ENCODE measurements at places on chromosomes 2 and 18. TPM values are rescaled to one million over a fixed set of nuclear protein-coding genes. Genes with fewer than 3 reads are reported as not detected.

DNA sequence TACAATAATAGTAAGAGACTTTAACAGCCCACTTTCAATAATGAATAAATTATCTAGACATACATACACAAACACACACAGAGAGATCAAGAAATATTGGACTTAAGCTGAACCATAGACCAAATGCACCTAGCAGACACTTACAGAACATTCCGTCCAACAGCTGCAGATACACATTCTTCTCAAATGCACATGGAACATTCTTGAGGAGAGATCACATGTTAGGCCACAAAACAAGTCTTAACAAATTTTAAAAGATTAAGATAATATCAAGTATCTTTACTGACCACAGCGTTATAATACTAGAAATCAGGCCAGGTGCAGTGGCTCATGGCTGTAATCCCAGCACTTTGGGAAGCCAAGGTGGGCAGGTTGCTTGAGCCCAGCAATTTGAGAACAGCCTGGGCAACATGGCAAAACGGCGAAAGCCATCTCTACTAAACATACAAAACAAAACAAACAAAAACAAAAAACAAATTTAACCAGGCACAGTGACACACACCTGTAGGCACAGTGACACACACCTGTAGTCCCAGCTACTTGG, 7.4 kb downstream of the CERKL start:
- H3K27ac ChIP-seq: no peak overlapping the region
- H3K4me1 ChIP-seq: no peaks in the 10 kb centered on the region
- no peaks in the 10 kb centered on the region for H3K36me3 ChIP-seq
- H3K4me3 ChIP-seq: no peak overlapping the region

DNA sequence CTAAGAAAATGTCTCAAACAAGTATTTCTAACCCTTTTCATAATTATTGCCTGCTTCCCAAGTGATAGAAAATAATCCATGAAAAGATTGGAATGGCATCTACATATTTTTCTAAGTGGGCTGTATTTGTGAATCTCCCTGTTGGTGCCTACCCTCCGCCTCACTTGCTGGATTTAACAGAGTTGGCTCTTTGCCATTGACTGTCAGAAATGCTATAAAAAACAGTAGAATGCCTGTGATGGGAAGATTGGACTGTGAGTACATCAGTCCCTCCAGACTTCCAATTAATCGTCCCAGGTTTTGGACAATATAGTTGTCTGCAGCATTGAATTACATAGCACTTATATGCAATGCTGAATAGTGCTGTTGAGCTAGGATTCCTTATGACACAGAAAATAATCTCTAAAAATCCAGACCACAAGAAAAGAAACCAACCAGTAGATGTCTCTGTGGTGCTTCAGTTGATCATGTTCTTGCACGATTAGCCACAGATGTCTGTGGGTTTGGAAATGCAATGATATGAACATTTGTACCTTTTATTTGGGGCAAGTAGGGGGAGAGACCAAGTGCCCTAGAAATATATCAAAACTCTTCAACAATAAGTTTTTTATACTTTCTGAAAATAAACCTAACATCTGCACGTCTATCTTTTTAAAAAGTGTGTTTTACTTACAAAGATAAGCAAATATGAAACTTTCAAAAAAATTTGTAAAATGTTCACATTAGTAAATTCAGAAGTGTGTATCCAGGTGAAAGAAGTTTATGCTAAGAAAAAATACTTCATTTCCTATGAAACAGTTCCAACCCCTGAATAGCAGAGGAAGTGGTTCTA, 88.5 kb downstream of the DYNAP start:
- no peak for DNase-seq
- no peak overlapping the region for H3K27ac ChIP-seq
- H3K36me3 ChIP-seq: no peaks in the 10 kb centered on the region
- H3K27me3 ChIP-seq: no peaks in the 10 kb centered on the region
- no peak overlapping the region for H3K4me3 ChIP-seq
- H3K4me1 ChIP-seq: no peaks in the 10 kb centered on the region

DNA sequence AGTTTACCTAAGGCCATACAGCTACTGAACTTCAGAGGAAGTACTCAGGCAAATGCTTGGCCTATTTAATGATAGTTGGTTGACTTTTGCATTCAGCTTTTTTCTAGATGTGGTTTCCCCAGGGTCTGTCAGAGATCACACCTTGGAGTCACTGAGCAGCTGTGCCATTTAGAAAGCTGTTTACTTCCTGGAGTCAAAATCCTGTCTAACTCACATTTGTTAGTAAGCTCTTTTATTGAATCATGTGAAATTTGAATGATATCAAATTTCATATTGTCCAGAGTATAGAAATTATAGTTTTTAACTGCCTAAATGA, 7.6 kb upstream of the TRIB2 start:
- H3K4me1 ChIP-seq: no peaks in the 10 kb centered on the region
- DNase-seq: no peak
- H3K4me3 ChIP-seq: no peak overlapping the region
- no peaks in the 10 kb centered on the region for H3K27me3 ChIP-seq

DNA sequence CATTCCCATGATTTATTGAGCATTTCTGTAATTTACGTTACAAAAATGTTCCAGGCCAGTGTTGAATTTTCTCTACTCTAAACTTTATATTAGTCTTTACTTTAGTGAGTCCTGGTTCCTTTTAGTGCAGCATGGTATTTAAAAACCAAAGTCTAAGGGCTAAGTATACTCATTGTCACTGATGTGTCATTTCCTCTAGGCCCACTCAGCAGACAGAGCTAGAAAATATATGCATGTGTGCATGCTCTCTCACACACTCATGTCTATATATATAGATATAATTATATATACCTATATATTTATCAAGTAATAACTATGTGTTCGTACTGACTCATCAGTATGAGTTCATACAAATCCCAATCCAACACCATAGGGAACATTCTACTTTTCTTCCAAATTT, 132.5 kb upstream of the SLC8A1 start:
- no peaks in the 10 kb centered on the region for H3K27me3 ChIP-seq
- H3K4me1 ChIP-seq: no peaks in the 10 kb centered on the region
- no peaks in the 10 kb centered on the region for H3K36me3 ChIP-seq
- H3K27ac ChIP-seq: no peak overlapping the region

DNA sequence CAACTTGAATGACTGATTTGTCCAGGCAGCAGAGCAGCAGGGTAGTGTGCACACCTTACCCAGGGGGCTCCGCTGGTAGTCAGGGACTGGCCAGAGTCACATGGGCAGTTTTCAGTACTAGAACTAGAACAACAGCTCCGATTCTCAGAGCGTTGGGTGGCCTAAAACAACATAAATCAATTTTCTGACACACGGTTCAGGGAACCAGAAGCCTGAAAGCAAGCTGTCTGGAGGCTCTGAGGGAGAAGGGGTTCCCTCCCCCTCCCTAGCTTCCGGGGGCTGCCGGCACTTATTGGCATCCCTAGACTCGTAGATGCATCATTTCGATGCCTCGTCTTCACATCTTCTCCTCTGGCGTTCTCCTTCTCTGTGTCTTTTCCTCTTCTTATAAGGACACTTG, 13.4 kb upstream of the ITGB6 start:
- no peak overlapping the region for H3K4me3 ChIP-seq
- peaks cover 2% of the 10 kb centered on the region for H3K4me1 ChIP-seq
- H3K36me3 ChIP-seq: no peaks in the 10 kb centered on the region
- no peak for DNase-seq
- H3K27me3 ChIP-seq: peaks cover 6% of the 10 kb centered on the region

- DNase-seq: peak; percentile 18
- no peak overlapping the region for H3K4me3 ChIP-seq
These were observed 14.7 kb downstream of the CROCC2 start for GRCh38 chr2:240920783-240921231.

DNA sequence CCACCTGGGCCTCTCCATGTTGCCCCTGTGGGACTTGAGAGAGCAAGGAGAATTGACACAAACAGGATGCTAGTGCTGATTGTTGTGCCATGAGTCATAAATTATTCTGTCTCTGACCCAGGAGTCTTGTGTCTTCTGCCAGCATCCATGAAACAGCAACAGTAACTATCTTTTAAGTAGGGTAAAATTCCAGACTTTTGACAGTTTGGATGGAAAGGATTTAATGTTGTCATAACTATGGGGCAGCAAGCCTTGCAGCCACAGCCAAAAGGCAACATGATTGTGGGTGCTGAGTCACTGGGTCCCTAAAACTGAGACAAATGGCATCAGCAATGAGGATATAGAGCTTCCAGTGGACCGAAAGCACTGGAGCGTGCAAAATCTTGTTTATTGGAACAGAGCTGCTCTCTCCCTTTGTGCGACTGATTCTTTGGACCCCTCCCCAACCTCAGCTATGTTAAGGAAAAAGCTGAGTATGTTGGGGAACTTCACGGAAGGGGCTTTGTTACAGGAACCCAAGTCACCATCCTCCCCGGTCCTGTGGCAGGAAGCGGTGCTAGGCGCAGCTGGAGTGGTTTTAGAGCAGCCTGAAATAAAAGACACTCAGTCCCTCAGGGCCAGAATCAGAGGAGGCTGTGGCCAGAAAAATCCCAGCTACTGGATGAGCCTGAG, 9.6 kb upstream of the ITPRIPL1 start:
- no peak overlapping the region for H3K4me3 ChIP-seq
- H3K27me3 ChIP-seq: peaks cover 14% of the 10 kb centered on the region
- no peaks in the 10 kb centered on the region for H3K36me3 ChIP-seq
- H3K27ac ChIP-seq: no peak overlapping the region
- H3K4me1 ChIP-seq: no peaks in the 10 kb centered on the region
- no peak for DNase-seq

GRCh38 chr2:201126308-201127151, 10.6 kb downstream of the CFLAR start:
- peak overlapping the region; percentile 36 for H3K4me3 ChIP-seq
- H3K36me3 ChIP-seq: no peaks in the 10 kb centered on the region
- H3K4me1 ChIP-seq: peaks cover 100% of the 10 kb centered on the region
- DNase-seq: peak; percentile 44
- no peaks in the 10 kb centered on the region for H3K27me3 ChIP-seq
- peak overlapping the region; percentile 37 for H3K27ac ChIP-seq

- DNase-seq: no peak
- no peaks in the 10 kb centered on the region for H3K36me3 ChIP-seq
- H3K4me1 ChIP-seq: no peaks in the 10 kb centered on the region
- H3K27ac ChIP-seq: no peak overlapping the region
- no peak overlapping the region for H3K4me3 ChIP-seq
These were observed 113.8 kb upstream of the NRXN1 start for GRCh38 chr2:51145761-51146160.

- no peaks in the 10 kb centered on the region for H3K27me3 ChIP-seq
- H3K27ac ChIP-seq: no peak overlapping the region
- DNase-seq: no peak
- no peaks in the 10 kb centered on the region for H3K36me3 ChIP-seq
- no peaks in the 10 kb centered on the region for H3K4me1 ChIP-seq
These were observed 65.6 kb upstream of the COPS8 start for GRCh38 chr2:237020090-237020489.

DNA sequence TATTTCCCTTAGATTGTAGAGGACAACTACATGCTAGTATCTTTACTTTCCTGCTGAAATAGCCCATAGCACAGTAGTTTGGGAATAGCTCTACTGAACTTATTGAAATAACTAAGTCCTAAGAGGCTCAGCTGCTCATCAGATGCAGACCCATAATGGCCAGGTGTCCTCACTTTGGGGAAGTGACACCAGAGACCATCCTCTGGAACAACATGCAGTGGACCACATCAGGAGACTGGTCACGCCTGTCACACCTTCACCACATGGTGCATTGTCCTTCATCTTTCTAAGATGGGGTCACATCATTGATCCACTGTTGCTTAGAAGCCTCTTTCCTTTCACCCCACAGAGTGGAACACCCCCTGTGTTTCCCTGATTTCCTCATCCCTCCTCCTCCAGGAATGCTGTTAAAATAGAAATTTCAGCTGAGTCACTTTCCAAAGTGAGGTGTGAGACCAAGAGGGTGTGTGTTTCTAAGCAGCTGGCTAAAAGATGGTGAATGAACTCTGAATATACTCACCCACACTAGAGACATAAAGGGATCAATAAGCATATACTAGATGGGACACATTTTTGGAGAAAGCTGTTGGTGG, 215.2 kb upstream of the LRRTM1 start:
- no peaks in the 10 kb centered on the region for H3K4me1 ChIP-seq
- H3K27ac ChIP-seq: no peak overlapping the region
- no peak overlapping the region for H3K4me3 ChIP-seq
- no peaks in the 10 kb centered on the region for H3K27me3 ChIP-seq

GRCh38 chr2:32502941-32503340, 124.9 kb upstream of the TTC27 start:
- no peaks in the 10 kb centered on the region for H3K36me3 ChIP-seq
- H3K27me3 ChIP-seq: no peaks in the 10 kb centered on the region
- H3K4me1 ChIP-seq: no peaks in the 10 kb centered on the region
- DNase-seq: no peak
- no peak overlapping the region for H3K4me3 ChIP-seq

DNA sequence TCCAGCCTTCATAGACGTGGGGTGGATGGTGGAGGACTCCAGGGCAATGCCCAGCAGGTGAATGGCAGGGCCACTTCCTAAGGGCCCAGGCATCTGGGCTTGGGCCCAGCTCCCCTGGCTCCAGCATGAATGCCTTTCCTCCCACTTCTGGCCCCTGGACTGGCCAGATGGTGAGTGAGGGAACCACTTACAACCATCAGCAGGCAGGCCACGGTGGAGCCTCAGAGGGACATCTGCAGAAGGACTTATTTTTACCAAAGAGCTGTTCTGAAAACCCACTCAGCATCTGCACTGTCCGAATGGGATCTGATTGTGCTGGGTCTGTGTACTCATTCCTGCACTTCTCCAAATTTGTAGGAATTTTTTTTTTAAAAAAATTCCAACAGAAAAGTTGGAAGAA, 69.6 kb downstream of the SNTG2 start:
- no peaks in the 10 kb centered on the region for H3K27me3 ChIP-seq
- H3K4me3 ChIP-seq: no peak overlapping the region

- no peaks in the 10 kb centered on the region for H3K27me3 ChIP-seq
- no peaks in the 10 kb centered on the region for H3K36me3 ChIP-seq
- no peak for DNase-seq
- no peaks in the 10 kb centered on the region for H3K4me1 ChIP-seq
- no peak overlapping the region for H3K27ac ChIP-seq
- no peak overlapping the region for H3K4me3 ChIP-seq
These were observed 99.1 kb upstream of the PELI1 start for GRCh38 chr2:64243081-64244036.

DNA sequence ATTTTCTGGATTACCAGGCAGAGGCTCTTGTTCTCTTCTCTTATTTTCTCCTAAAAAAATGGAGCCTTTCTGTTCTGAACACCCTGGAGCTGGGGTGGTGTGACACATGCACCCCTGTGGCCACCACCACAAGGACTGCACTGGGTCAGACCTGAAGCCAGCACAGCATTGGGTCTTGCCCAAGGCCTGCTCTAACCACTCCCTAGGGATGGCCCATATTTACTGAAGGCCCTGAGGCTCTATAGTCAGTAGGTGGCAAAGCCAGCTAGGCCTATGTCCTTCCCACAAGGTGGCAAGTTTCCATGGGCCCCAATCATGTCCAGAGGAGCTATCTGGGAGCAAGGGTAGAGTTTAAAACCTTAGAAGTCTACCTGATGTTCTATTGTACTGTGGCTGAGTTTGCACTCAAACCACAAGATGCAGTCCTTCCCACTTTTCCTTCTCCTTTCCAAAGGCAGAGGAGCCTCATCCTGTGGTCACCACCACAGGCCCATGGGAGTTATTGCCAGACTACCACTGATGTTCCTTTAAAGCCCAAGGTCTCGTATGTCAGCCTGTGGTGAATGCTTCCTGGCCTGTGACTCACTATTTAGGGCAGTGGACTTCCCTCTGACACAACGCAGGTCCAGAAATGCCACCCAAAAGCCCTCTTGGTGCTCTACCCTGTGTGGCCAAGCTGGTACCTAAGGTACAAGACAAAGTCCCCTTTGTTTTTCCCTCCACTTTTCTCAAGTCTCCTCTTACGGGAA, 15.0 kb upstream of the FMNL2 start:
- no peaks in the 10 kb centered on the region for H3K4me1 ChIP-seq
- no peak overlapping the region for H3K27ac ChIP-seq
- H3K4me3 ChIP-seq: no peak overlapping the region
- DNase-seq: no peak

OSBPL6 gene
- total RNA-seq: 0.46 TPM

SLC11A1 gene
- 53.9 TPM for total RNA-seq

SPHKAP gene
- not detected for total RNA-seq

GKN1 gene
- 1.6 TPM for total RNA-seq

IMPA2 gene
- total RNA-seq: 18.3 TPM

Measured in adrenal gland (tissue), 19 donors.